DMS79 treated with DMSO at 0.1 percent for 48 hours (cell line): ENCODE measurements at places on chromosomes 1 and 21.
A peak's percentile ranks its signal among the peaks of the same experiment; 100 is the strongest.

GRCh38 chr1:20139776-20140612 lies 871 bp downstream of the PLA2G2F start:
- DNase-seq, result no peak

DNA sequence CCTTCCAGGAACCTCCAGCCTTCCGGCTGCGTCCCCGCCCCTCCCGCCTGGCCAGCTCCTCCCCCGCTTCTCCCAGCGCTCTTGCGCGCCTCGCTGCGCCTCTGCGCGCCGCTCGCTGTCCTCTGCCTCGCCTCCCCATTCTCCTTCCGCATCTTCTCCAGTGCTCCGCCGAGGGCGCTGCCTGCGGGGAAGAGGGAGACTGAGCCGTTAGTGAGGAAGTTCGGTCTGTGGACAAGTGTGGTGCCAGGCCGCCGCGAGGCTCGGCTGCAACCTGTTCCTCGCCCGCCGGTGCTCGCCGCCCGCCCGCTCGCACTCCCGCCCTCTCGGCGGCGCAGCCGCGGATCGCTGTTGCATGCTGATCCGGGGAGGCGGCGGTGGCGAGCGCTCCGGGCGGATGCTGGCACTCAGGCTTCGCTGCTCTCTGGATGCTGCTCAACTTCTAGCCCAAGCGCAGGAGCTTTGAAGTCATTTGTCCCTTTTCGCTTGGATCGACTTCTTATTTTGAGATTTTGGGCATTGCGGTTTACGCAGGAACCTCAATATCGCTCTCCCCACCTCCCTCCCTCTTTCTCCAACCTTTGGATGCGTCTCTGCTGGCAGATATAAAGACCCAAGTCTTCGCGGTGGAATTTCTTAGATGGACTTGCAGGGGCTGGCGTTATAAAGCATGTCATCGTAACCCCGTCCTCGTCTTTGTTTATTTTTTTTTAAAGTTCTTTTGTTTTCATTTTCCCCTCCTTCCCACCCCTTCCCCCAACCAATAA lies 614 bp upstream of the CACNA1E start:
- peak; percentile 59 for DNase-seq

GRCh38 chr1:10497109-10497508 lies 22.4 kb downstream of the PEX14 start:
- no peak for DNase-seq

DNA sequence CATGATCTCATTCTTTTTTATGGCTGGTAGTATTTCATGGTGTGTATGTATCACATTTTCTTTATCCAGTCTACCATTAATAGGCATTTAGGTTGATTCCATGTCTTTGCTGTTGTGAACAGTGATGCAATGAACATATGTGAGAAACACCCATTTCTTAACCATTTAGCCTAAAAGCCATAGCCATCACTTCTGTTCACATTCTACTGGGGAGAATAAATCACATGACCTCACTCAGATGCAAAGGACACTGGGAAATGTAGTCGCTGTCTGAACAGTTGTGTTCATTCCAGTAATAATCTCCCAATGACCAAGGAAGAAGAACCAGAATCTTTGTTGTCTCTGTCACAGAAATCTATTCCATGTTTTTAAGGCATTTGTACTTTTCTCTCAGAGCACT lies 15.1 kb upstream of the PLA2G2E start:
- no peak for DNase-seq

DNA sequence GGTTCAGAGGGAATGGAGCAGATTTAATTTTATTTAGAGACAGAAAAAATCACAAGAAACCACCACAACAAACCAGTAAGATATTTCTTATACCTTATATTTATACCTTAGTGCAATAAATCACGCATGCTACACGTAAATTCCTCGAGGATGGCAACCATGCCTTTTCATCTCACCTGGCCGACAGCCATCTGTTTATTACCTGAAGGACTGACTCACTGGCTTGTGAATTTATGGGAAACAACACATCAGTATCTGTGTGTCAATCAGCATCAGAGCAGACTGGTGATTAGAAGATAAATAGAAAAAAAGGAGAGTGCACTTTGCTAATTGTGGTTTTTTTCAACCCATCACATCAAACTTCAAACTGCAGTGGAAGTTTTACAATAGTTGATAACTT lies 58.4 kb downstream of the S1PR1 start:
- DNase-seq, result no peak

- DNase-seq, result no peak
These were observed 200.7 kb downstream of the LHX8 start for GRCh38 chr1:75334876-75335389.
